ENCODE measurements at places on chromosomes 1 and 21. TPM values are rescaled to one million over a fixed set of nuclear protein-coding genes. Genes with fewer than 3 reads are reported as not detected.

DNA sequence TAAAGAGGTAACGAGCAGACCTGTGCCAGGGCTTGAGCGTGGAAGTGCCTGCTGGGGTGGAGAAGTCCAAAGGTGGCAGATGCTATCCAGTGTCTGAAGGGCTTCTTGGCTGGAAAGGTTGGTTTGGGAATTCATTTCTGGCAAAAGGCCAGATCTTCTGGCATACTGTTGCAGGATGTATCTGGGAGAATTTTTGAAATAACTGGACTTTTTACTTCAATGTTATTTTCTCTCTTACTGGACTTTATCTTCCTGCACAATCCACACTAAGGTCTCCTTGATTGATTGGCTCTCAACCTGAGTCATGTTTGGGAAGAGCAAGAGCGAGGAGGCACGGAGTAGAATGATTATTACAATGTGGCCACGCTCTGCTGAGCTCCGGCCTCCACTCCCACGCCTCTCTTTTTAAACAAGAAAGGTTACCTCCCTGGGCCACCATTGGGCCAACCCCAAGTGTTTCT lies 278.4 kb downstream of the TM2D1 start:
- no peak for DNase-seq

GRCh38 chr1:172473302-172473701 lies 29.4 kb upstream of the PIGC start:
- no peak for DNase-seq

DNA sequence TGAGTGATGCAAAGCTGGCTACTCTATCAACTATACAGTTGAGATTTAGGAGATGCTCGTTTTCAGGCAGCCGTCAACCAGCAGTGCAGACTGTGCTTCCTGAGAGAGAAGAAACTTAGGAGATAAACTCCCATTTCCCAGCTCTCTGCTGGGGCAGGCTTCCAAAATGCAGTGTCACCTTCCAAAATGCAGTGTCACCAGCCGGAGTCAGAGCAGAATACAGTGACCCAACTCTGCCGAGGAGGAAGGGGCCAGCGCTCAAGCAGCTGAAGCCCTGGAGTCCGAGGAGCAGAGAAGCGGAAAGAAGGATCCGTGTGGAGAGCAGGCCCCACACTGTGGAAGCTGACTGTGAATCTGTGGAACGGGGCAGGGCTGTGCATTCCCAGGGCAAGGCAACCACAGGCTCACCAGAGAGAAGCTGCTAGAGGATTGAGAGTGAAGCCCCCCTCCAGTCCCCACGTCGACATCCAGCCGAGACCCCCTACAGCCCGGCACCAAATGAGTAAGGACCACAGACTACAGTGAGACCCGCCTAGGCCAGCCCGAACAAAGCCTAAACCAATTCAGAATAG lies 703 bp upstream of the KRTAP12-1 start:
- DNase-seq, result no peak

DNA sequence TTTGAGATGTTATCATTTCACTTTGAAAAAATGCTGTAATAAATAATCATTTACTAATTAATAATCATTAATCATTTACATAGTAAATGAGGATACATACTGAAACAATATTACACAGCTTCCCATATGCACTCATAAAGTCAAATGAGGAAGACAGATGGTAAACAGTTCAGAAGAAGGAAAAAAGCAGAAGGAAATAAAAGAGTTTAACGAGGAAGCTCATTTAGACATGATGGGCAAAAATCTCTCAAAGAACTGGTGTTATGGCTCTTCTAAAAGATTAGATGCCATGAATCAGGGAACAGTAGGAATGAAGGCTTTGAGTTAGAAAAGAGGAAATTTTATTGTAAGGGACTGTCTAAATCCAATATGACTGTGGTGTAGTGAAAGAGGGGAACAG lies 347.6 kb downstream of the PTPRC start:
- no peak for DNase-seq

GRCh38 chr1:116133696-116134475 lies 22.7 kb downstream of the MAB21L3 start:
- no peak for DNase-seq

DNA sequence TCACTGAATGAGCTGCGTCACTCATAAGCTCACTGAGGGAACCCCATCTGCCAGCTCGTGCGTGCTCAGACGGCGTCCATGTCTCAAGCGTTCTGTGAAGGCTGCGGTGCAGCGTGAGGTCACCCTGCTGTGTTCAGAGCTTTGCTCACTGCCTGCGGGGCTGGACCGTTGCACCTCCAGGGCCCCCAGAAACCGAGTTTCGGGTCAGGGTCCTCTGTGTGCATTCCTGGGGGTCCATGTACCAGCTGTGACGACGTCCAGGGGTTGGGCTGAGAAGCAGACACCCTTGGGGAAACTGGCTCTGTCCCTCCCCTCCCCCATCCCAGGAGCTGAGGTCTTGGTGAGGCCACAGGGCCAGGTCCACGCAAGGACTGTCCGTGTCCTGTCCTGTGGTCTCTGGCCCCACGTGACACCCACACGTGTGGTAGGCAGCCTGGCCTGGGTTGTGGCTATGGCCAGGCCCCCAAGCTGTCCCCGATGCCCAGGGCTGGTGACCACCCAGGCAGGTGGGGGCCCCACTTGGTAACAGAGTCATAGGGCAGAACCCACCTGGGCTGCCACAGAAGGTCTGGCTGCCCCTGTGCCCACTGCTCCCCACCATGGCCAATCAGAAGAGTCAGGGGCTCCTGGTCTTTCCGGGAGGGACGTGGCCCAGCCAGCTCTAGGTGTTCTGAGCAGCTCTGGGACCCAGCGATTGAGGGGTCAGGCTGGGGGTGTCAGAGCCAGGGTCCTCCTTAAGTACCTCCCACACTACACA lies 24.4 kb downstream of the FTCD start:
- no peak for DNase-seq

DNA sequence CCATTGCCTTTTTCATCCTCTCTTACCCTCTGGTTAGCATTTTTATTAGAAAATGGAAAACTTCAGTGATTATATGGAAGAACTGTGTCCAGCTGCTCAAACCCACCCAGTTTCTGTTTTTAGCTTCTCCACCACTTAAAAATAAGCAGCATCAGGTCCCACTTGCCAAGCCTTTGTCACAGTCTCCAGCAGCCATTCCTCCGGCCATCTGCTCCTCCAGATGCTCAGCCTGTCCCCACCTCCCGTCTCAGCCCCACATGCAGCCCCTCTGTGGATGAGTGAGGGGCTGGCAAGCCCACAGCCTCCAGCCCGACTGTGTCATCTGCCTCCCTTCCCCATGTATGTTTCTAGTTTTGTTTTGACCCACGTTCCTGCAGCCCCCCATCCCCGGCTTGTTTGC lies 289.7 kb downstream of the HHAT start:
- no peak for DNase-seq

The CD53 gene
- polyA plus RNA-seq, result 7.5 TPM

The OPRD1 gene
- polyA plus RNA-seq, result 0.31 TPM

The TCHH gene
- not detected for polyA plus RNA-seq

The KRTAP21-2 gene
- not detected for polyA plus RNA-seq

DNA sequence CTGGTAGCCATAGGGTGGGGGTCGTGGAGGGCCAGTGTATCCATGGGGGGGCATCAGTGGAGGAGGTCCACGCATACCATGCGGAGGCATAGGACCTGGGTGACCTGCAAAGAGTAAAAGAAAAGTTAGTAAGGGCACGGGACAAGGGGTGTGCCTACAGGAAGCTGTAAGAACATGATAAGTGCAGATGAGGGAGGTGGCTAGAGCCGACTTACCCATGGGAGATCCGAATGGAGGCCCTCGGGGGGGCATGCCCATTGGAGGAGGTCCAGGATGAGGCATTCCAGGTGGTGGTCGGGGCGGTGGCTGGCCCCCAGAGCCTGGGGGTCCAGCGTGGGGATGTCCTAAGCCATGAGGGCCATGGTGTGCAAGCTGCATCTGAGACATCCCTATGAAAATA lies 4.0 kb downstream of the SF3B4 start:
- no peak for DNase-seq

The OR14A16 gene
- not detected for polyA plus RNA-seq

GRCh38 chr1:22717037-22717760 lies 6.6 kb downstream of the EPHB2 start:
- DNase-seq, result no peak

The FMOD gene
- polyA plus RNA-seq, result 54.2 TPM

GRCh38 chr1:66927528-66927927 lies 2.7 kb downstream of the MIER1 start:
- DNase-seq, result no peak

The LCA5L gene
- 4.9 TPM for polyA plus RNA-seq

The LCE5A gene
- polyA plus RNA-seq, result not detected

- DNase-seq, result no peak
These were observed 60.1 kb downstream of the EPB41 start for GRCh38 chr1:28974432-28974831.

DNA sequence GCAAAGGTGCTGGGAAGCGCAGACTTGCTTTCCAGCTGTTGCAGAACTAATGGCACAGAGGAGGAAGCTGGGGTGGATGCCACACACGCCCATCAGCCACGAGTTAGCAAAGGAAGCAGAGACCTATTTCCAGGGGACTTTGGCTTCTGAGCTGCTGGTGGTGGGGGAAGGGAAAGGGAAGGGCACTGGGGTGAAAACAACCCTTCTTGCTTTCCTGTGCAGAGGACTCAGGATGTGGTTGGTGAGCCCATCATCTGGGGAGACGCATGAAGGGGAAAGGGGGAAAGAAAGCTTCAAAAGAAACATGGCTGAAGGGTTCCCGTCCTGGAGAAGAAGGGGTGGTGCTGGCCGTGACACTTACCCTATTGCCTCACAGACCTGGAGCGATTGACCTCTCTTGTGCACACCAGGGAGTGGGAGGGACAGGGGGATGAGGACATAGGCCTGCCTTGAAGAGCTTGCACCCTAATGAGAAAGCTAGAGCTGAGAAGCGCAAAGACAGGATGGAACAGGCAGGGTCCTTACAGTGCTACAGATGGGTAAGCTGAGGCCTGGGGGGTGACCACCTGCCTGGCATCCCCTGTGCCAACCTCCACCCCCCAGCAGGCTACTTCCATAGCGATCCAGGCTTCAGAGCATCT lies 140.8 kb upstream of the RAB4A start:
- no peak for DNase-seq

DNA sequence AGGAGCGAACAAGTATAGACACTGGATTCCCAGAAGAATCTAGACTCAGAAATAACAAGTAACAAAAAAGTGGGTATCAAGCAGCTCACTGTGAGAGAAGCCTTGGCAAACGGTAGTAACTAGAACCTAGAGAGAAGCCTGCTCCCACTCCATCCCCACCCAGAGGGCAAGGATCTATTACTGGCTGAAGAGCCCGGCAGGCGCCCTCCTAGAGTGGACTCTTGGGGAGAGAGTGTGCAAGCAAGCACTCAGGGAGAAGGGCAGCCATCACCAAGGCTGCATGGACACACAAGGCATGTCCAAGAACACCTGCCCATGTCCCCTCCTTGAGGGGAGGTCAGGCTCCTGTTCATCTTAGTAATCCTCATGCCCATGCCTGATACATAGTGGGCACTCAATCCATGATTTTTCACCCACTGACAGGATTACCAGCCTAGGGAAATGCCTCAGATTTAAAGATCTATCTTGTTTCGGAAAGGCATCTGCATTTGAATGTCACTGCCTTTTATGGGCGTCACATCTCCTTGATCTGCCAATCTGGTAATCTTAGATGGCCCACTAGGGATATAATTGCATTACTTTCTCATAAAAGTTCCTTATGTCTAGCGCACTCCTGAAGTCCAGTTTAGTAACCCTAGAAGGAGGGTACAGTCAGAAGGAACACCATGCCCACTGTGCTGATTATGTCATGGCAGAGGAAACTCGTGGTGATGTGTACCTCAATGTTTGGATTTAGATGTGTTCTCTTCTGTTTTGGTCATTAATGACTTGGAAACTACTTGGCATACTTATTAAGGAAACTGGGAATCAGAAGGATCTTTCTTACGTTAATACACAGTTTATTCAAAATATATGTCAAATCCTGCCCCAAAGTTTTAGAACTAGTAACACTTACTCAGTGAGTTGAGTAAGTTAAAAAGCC lies 14.4 kb downstream of the CNN3 start:
- DNase-seq, result no peak

The KISS1 gene
- polyA plus RNA-seq, result 0.66 TPM

DNA sequence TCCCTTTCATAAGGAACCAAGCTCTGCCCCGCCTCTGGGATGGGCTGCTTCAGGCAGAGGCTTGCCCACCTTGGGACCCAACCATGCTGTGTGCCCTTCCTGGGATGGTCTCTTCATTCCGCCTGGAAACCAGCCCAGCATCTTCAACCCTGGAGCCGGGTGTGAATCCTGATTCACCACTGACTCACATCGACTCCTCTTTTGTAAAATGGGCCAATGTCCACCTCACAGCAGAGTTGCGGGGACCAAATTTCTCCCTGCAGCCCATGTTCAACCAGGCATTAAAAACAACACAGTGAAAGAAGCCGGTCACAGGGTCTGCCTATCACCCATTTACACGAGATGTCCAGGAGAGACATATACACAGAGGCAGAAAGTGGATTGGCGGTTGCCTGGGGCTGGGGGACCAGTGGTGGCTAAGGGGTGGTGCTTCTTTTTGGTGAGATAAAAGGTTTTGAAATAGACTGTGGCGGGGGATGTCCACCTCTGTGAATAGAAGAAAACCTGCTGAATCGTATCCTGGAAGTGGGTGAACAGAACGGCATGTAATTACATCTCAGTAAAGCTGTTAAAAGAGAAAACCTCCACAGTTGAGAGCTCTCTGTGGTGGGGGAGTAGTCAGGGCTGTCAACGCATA lies 6.9 kb upstream of the GPR153 start:
- DNase-seq, result no peak

- no peak for DNase-seq
These were observed 51.2 kb downstream of the UTP25 start for GRCh38 chr1:209878964-209879363.

The RHBDL2 gene
- 1.0 TPM for polyA plus RNA-seq

- DNase-seq, result no peak
These were observed 10.1 kb downstream of the CHD1L start for GRCh38 chr1:147252540-147252939.

DNA sequence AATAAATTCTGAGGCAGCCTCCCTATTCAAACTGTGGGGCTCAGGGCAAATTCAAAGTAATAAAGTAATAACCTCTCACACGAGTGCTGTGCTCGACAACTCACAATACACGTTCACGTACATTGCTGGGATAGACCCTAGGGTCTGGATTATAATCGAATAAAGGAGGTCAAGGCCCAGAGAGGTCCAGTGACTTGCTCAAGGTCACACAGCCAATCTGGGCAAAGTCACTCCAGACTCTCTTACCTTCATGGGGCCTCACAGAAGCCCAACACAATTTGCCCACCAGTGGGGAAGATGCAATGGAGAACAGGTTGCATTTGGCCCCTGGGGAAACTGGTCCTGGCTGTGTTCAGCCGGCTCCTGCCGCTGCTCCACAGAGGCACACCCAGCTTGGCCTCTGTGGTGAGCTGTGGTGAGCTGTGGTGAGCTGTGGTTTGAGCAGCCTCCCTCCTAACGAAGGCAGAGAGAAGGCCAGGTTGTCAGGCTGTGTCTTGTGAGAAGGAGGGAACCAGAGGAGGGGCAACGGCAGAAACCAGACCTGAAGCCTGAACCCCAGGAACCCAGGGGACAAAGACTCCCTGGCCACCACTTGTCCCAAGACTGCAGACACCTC lies 35.1 kb downstream of the NUAK2 start:
- DNase-seq, result no peak
